ENCODE measurements at places on chromosomes 11 and 22. TPM values are rescaled to one million over a fixed set of nuclear protein-coding genes. Genes with fewer than 3 reads are reported as not detected.

The MRGPRX4 gene
- total RNA-seq, result not detected

- DNase-seq, result no peak
Observed at GRCh38 chr11:17026487-17027082, 12.4 kb upstream of the PLEKHA7 start.

DNA sequence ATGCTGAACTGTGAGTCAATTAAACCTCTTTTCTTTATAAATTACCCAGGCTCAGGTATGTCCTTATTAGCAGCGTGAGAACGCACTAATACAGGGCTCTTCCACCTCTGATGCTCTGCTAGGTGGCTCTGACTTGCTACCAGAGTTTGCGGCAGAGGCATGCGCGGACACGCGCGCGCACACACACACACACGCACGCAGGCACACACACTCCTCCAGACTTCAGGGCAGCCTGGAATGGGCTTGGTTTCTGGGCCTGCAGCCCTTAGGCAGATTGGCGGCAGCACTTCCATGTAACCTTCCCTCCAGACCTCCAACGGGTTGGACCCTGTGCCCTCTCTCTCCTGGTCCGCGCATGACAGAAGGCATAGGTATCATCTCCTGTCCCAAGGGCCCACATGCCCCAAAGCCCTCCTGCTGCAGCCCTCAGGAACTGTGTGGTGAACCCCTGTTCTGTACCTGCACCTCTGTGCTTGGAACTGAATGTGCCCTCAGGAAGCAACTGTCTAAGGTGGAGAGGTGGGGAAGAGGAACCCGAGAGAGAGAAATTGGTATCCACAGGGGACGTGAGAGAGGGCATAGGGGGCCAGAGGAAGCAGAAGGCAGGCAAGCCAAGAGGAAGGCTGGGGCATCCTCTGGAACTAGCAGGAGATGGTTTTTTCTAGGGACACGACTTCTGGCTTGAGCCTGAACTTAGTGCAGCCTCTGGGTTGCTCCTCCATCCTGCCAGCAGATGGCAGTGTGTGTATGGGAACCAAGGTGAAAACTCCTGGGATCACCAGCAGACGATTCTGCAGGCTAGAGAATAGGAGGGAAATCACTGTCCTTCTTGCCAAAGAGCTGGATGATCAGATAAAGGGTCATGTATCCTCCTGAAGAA is 23.4 kb upstream of the RIC3 start:
- peak; percentile 67 for DNase-seq

DNA sequence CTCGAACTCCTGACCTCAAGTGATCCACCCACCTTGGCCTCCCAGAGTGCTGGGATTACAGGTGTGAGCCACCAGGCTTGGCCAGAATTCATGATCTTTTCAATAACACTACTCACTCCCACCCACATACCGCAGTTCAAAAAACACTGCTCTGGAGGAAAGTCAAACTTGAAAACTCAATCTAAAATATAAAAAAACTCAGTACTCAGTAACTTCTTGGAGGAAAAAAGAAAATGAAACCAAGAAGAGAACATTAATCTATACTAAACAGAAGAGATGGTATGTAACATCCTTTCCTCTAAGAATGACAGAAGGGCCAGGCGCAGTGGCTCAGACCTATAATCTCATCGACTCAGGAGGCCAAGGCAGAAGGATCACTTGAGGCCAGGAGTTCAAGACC is 58.3 kb downstream of the MRTFA start:
- no peak for DNase-seq

DNA sequence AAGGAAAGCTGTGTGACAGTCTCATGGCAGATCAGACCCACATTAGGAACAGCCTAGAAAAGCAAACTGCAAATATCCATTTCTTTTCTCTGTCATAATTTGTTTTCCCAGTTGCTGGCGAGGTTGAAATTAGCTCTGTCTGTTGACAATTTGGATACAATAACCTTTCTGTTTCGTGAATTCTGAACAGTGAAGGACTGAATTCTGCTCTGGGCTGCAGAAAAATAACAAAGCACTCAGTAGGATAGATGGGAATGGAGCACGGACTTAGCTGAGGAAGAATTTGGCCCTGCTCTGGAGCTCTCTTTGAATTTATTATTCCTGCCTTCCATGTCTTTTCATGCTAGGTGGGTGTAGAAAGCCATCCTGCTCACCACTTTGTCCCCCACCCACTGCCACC is 140.3 kb downstream of the RRAS2 start:
- no peak for DNase-seq

DNA sequence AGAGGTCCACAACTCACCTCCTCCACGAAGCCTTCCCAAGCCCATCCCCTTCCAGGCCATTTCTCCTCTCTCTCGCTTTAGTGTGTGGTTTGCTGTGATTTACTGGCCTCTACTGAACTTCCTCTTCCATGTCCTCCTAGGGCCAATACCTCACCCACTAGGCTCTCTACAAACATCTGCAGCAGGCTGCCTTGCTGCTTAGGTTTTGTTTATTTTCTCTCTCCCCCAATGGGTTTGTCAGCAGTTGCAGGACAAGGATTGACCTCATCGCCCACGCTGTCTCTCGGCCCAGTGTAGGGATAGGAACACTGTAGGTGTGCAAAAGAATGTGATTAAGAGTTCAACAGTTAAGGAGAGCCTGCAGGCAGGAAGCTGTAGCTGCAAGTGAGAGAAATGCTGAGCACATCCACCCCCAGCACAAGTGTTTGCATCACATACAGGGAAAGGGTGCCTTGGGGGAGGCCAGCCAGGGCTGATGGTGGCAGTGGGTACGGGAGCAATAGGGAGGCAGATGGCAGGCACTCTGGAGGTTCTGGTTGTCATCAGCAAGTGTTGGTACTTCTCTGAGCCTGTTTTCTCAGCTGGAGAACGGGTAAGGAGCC is 1.4 kb downstream of the PC start:
- peak; percentile 43 for DNase-seq

GRCh38 chr11:110490886-110491285 is 61.1 kb downstream of the FDX1 start:
- no peak for DNase-seq

DNA sequence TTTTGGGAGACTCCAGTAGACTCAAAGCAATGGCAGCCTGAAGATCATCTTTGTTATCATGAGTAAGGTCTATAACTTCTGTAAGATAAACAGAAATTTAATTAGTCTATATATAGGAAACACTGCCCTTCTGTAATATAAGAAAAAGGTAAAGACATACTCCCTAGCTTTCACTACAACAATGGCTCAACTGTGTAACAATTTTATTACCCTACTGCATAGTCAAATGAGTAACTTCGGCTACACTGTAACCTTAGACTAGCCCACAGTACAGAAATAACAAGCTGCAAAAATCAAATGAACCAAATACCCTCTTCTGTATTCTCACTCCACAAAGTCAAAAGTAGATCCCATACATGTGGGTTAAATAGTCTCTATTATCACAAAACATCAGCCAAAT is 33.7 kb downstream of the USP28 start:
- DNase-seq, result no peak

DNA sequence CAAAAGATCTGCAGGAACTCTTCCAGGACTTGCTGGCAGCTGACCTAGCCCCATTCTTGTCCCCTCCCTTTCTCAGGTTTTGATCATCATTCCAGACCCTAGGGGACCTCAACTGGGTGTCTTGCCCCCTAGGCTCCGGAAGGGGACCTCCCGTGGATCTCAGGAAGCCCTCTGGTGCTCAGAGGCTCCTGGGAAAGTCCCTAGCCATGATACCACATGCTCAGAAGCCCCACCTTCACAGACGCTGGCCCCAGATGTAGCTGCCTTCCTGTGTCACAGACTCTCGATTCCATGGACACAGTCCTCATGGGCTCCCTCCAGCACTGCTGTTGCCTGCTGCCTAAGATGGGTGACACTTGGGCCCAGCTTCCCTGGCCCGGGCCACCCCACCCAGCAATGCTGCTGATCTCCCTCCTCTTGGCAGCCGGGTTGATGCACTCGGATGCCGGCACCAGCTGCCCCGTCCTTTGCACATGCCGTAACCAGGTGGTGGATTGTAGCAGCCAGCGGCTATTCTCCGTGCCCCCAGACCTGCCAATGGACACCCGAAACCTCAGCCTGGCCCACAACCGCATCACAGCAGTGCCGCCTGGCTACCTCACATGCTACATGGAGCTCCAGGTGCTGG is at the start of gene LRRC55:
TSS of gene LRRC55 (plus strand) at position 276 of the 628 bp plus-strand sequence. CDS start at position 346, 70 bp downstream.
- no peak for DNase-seq

DNA sequence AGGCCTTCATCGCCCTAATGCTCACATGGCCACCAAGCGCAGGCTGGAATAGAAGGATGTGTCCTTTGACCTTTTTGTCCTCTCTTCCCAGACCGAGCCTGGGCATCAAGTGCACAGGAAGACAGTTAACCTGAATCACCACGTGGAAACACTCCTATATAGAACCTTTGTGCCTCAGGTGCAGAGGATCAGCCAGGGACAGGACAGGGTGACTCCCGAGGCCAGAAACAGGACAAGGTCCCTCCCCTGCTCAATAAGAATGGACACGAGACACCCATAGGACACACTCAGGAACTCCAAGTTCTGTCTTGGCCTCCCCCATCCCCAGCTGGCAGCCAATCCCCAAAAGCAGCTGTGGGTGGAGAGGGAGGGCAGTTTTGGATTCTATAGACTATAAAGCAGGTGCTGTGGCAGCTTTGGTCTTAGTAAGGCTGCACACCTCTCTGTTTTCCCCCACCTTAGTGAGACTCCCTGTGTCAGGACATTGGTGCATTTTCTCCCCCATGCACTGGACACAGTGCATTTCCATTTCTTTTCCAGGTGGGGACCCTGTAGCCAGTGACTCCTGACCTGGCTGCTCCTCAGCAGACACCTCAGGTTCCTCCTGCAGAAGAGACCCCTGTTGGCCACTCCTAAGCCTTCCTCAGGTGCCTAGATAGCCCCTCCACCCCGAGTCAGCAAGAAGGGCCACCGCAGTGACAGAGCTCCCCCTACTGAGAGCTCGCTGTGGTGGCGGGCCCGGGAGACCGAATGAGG is 43.6 kb upstream of the POU2AF1 start:
- peak; percentile 72 for DNase-seq

GRCh38 chr11:69854713-69855112 is 35.5 kb upstream of the FGF3 start:
- DNase-seq, result peak; percentile 33

DNA sequence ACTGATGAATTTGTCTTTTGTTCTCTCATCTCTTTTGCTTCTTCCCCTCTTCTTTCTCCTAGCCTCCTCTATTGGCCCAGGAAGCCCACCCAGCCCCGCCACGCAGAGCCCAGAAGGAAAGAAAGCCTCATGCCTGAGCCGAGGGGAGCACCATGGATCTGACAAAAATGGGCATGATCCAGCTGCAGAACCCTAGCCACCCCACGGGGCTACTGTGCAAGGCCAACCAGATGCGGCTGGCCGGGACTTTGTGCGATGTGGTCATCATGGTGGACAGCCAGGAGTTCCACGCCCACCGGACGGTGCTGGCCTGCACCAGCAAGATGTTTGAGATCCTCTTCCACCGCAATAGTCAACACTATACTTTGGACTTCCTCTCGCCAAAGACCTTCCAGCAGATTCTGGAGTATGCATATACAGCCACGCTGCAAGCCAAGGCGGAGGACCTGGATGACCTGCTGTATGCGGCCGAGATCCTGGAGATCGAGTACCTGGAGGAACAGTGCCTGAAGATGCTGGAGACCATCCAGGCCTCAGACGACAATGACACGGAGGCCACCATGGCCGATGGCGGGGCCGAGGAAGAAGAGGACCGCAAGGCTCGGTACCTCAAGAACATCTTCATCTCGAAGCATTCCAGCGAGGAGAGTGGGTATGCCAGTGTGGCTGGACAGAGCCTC is 3.8 kb downstream of the ZBTB16 start:
- no peak for DNase-seq

DNA sequence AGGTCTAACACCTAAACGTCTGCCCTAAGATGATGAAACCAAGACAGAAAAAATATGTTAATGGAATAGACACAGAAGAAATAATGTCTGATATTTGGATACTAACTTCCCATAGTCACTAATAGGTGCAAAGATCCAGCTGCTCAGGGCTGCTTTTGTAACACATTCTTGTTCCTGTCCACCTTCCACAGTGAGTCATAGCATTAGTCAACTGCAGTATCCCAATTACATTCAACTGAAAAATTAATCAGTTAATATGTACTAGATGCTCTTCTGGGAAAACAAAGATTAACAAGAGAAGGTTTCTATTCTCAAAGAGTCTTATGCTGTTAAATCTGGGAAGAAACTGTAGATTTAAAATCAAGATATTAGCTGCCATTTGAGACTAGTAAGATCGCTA is 47.6 kb downstream of the HEPHL1 start:
- DNase-seq, result no peak

DNA sequence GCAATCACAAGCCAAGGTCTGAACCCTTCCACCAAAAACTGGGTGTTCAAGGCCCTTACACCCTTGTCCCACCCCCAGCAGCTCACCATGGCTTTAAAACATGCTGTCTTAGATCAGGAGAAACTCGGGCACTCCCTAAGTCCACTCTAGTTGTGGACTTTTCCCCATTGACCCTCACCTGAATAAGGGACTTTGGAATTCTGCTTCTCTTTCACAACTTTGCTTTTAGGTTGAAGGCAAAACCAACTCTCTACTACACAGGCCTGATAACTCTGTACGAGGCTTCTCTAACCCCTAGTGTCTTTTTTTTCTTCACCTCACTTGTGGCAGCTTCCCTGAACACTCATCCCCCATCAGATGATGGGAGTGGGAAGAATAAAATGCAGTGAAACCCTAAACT is 15.0 kb downstream of the HTR3A start:
- DNase-seq, result no peak

GRCh38 chr11:46898396-46899095 is 19.8 kb downstream of the LRP4 start:
- peak; percentile 77 for DNase-seq

Data from Calu3 (cell line).